ENCODE measurements at places on chromosomes 7 and 10. TPM values are rescaled to one million over a fixed set of nuclear protein-coding genes. Genes with fewer than 3 reads are reported as not detected.

The CALHM2 gene
- total RNA-seq = 4.5 TPM

The FAM25G gene
- total RNA-seq = not detected

The PTPRN2 gene
- 0.72 TPM for total RNA-seq

The CNPY1 gene
- total RNA-seq = not detected

The FAM107B gene
- 203 TPM for total RNA-seq

The INMT gene
- total RNA-seq = 0.08 TPM

The ASAH2 gene
- 6.6 TPM for total RNA-seq

The NEBL gene
- total RNA-seq = 0.82 TPM

The CD36 gene
- total RNA-seq = not detected

The SHH gene
- not detected for total RNA-seq

The SPDYE6 gene
- not detected for total RNA-seq

The ZP3 gene
- total RNA-seq = 2.6 TPM

DNA sequence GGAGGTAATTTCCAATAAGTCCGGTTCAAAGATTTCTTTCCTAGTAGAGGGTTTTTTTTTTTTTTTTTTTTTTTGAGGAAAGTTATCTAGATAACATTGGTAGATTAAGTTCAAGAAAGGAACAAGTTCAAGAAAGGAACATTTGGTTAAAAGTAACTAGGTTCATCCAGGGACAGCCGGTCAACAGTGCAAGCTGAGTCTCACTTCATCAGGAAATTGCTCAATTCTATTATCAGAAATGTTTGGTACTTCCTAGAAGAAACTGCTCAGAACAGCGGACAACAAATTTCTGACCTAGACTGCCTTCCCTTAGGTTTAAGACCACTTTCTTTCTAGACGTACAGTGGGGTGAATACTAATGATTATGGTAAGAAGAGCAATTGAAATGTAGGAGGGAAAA, 3.7 kb upstream of the IL2RA start:
- no peak for DNase-seq
- peaks cover 4% of the 10 kb centered on the region for H3K27me3 ChIP-seq
- peak overlapping the region; percentile 83 for H3K27ac ChIP-seq
- H3K36me3 ChIP-seq = peaks cover 25% of the 10 kb centered on the region

DNA sequence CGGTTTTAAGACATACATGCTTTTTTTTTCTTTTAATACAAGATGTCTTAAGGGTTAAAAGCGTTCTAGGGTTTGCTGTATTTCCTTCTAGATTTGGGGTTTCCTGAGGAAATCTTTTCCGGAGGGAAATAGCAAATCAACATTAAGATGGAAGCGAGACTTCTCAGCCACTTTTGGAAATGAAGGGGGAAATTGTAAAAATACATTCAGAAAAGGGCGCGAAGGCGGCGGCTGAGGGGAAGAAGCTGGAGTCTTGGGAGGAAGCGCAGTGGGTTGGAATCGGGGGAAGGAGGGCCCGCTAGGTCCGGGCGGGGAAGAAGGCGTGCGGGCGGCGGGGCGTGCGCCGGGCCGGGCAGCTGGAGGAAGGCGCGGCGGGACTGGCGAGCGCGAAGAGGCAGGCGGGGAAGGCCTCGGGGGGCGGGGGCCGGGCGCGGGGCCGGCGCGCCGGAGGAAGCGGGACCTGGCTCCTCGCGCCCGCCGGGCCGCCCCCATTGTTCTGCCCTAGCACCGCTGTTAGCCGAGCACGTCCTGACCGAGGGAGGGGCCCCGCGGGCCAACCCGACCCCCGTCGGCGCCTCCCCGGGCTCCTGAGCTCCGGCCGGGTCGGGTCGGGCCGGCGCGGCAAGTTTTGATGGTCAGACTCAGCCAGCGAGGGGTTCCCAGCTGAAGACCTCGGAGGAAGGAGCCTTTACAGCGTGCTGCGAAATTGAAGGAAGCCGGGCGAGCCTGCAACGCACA, 1.5 kb upstream of the SKIDA1 start:
- peak; percentile 56 for DNase-seq
- peaks cover 30% of the 10 kb centered on the region for H3K4me1 ChIP-seq
- H3K27ac ChIP-seq = peak overlapping the region; percentile 91

- no peak overlapping the region for H3K27ac ChIP-seq
- no peaks in the 10 kb centered on the region for H3K4me1 ChIP-seq
- no peaks in the 10 kb centered on the region for H3K27me3 ChIP-seq
- no peaks in the 10 kb centered on the region for H3K36me3 ChIP-seq
These were observed 42.7 kb downstream of the SPDYE5 start for GRCh38 chr7:75534727-75535307.

GRCh38 chr7:156143158-156143557, 330.9 kb upstream of the SHH start:
- no peaks in the 10 kb centered on the region for H3K4me1 ChIP-seq
- DNase-seq = no peak
- no peak overlapping the region for H3K27ac ChIP-seq

GRCh38 chr7:17020250-17020649, 138.5 kb upstream of the AGR3 start:
- no peak overlapping the region for H3K4me3 ChIP-seq
- no peak overlapping the region for H3K27ac ChIP-seq
- no peak for DNase-seq
- no peaks in the 10 kb centered on the region for H3K27me3 ChIP-seq
- H3K36me3 ChIP-seq = no peaks in the 10 kb centered on the region

GRCh38 chr10:86198271-86198670, 168.3 kb downstream of the GRID1 start:
- no peak overlapping the region for H3K27ac ChIP-seq
- no peak for DNase-seq
- peaks cover 8% of the 10 kb centered on the region for H3K27me3 ChIP-seq

DNA sequence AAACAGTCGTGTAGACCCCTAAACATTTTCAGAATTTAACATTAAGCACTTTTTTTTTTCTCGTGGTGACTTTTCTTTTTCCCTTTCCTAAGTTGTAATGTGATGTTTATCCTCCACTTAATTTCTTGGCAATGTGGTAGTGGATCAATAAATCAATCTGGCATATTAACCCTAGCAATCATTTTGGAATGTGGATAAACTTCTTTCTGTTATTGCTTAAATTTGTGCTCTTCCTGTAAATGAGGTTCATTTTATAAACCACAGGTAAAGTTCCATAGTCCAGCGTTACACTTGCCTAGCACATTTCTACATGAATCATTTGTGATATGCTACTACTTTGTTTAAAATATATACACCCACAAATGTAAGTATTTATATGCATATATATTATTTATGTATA, 247.4 kb upstream of the ETV1 start:
- no peak overlapping the region for H3K4me3 ChIP-seq
- no peaks in the 10 kb centered on the region for H3K4me1 ChIP-seq
- H3K27ac ChIP-seq = no peak overlapping the region
- no peaks in the 10 kb centered on the region for H3K27me3 ChIP-seq
- H3K36me3 ChIP-seq = no peaks in the 10 kb centered on the region

DNA sequence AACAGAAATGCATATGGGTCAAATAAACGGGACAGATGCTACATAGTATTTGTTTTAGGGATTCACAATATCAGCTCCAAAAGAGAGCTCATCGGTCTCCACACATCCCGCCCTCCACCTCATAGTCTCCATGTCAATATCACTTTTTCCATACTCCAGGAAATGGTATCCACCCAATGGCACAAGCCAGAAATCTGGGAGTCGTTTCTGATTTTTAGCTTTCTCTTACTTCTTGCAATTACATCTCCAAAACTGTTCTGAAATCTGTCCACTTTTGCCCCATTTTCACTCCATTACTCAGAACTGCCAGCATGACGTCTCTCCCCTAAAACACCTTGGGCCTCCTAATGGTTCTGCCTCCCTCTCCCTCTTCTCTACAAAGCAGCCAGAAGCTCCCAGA, 47.4 kb upstream of the EZH2 start:
- no peak overlapping the region for H3K4me3 ChIP-seq
- no peaks in the 10 kb centered on the region for H3K27me3 ChIP-seq
- H3K4me1 ChIP-seq = peaks cover 21% of the 10 kb centered on the region
- H3K36me3 ChIP-seq = peaks cover 20% of the 10 kb centered on the region
- H3K27ac ChIP-seq = no peak overlapping the region

DNA sequence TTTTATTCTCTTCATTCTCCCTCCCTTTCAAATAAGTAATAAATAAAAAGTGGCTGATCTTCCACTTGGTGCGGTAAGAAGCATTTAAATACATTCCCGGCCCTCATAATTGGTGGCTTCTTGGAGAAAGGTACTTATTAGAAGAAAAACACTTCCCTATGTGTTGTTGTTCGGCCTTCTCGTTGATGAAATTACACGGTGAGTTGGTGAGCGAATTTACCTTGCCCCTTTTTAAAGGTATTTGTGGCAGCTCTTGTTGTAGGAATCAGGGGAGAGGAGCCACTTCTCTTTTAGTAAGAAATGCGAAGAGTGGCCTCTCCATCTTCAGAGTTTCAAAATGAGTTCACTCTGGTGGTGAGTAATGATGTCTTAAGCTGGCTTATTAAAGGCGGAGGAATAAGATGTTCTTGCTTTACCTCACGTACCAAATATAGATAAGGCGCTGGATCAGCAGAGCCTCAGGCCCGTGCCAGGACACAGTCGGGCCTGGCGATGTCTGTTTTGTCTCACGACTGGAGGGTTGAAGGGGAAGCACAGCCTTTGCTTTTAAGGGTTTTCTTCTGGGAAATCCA, 135.9 kb downstream of the CUX1 start:
- peak overlapping the region; percentile 89 for H3K27ac ChIP-seq
- H3K4me1 ChIP-seq = peaks cover 37% of the 10 kb centered on the region
- peak overlapping the region; percentile 47 for H3K4me3 ChIP-seq

- H3K27ac ChIP-seq = no peak overlapping the region
- H3K36me3 ChIP-seq = no peaks in the 10 kb centered on the region
- no peak for DNase-seq
- no peak overlapping the region for H3K4me3 ChIP-seq
- no peaks in the 10 kb centered on the region for H3K27me3 ChIP-seq
- peaks cover 16% of the 10 kb centered on the region for H3K4me1 ChIP-seq
These were observed 149.8 kb downstream of the PTPN20 start for GRCh38 chr10:47060993-47061500.

- H3K27me3 ChIP-seq = no peaks in the 10 kb centered on the region
- H3K4me3 ChIP-seq = no peak overlapping the region
- no peak for DNase-seq
- H3K36me3 ChIP-seq = no peaks in the 10 kb centered on the region
- H3K27ac ChIP-seq = no peak overlapping the region
These were observed 396.4 kb upstream of the STEAP1 start for GRCh38 chr7:89757910-89758309.

DNA sequence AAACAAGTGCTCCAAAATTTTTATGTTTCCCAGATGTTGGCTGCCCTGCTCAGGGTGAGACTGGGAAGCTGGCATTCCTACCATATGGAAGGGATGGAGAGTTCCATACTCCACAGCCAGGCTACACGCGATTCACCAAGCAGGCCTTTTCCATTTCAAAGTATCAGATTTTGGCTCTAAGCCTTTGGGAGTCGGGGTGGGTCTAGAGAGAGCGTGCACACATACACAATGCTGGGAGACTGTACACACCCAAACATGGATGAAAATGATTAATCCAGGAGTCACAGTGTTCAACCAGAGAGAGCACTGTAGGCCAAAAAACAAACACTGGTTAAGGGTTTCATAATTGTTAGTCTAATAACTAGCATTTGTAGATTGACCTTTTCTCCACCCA, 295.0 kb downstream of the BICC1 start:
- H3K27ac ChIP-seq = no peak overlapping the region
- no peak for DNase-seq
- no peak overlapping the region for H3K4me3 ChIP-seq
- no peaks in the 10 kb centered on the region for H3K27me3 ChIP-seq
- H3K4me1 ChIP-seq = no peaks in the 10 kb centered on the region

DNA sequence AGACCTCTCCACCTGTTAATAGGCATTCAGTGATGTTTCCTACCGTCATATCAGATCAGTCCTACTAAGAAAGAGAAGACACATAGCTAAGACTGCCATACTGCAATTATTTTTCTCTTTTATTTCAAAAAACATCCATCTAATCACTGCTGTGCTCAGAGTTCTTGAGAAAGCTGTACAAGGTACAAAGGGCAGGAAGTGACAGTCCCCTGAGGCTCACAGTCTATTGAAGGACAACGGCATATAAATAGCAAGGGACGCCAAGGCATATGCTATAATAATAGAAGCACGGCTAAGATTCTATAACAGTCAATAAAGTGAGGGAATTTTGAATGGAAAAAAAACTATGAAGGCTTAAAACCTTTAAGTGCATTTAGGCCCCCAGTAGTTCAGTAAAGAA, 415.3 kb upstream of the NRP1 start:
- no peaks in the 10 kb centered on the region for H3K27me3 ChIP-seq
- H3K4me1 ChIP-seq = peaks cover 2% of the 10 kb centered on the region
- H3K36me3 ChIP-seq = no peaks in the 10 kb centered on the region
- DNase-seq = no peak

GRCh38 chr7:30459591-30460245, 18.9 kb downstream of the NOD1 start:
- no peak overlapping the region for H3K4me3 ChIP-seq
- peaks cover 4% of the 10 kb centered on the region for H3K4me1 ChIP-seq
- no peak overlapping the region for H3K27ac ChIP-seq
- H3K36me3 ChIP-seq = peaks cover 1% of the 10 kb centered on the region
- DNase-seq = no peak

DNA sequence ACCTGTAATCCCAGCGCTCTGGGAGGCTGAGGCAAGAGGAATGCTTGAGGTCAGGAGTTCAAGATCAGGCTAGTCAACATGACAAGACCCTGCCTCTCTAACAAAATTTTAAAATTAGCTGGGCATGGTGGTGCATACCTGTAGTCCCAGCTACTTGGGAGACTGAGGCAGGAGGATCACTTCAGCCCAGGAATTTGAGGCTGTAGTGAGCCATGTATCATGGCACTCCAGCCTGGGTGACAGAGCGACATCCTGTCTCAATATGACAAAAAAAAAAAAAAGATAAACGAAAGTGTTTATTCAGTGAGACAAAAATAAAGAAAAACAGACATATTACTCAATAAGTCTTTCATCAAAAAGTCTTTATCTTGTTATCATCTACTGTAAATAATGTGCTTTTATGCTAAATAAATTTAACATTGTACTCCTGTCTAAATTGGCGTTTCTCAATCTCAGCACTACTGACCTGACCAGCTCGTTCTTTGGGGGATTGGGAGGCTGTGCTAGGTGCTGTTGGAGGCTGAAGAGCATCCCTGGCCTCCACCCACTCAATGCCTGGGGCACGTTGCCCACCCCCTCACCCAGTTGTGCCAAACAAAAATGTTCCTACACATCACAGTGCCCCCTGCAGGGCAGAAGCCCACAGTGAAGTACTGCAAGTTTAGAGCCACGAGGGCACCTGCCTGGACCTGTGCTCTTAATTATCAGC, 57.7 kb downstream of the NCAPG2 start:
- DNase-seq = no peak
- no peaks in the 10 kb centered on the region for H3K27me3 ChIP-seq
- peaks cover 47% of the 10 kb centered on the region for H3K36me3 ChIP-seq
- no peaks in the 10 kb centered on the region for H3K4me1 ChIP-seq
- no peak overlapping the region for H3K27ac ChIP-seq
- no peak overlapping the region for H3K4me3 ChIP-seq

All from activated naive CD8-positive, alpha-beta T cell treated with anti-CD3 and anti-CD28 coated beads for 36 hours (primary cell).